Ovary (tissue), 10 donors: ENCODE measurements at places on chromosomes 2 and 18.

DNA sequence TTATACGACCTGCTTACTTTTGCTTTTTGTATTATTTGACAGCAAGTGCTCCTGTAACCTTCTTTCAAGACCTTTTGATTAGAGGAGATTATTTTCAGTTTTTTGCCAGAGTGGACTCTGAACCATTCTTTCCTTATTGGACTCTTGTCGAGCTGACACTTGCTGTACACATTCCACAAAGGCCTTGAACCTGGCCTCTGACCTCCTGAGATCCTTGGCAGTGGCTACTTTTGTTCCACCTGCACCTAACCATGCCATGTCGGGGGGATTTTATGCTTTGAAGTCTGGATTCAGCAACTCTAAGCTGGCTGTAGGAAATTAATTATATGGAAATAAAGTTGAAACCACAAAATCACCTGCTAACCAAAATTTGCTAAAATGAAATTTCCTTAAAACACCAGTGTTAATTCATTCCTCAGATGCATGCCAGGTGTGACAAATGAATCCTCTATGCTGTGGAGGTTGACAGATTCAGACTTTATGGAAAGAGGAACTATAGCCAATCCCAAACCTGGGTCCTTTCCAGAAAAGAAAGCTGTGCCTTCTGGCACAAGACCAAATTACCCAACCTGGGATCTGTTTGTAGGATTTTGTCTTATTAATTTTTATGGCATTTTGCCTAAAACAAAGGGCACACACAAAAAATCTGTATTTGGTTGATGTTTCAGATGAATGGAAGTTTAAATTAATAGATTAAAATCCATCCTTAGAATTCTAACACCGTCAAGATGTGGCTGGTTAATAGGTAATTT, 110.4 kb downstream of the CDC42EP3 start:
- DNase-seq = no peak

- DNase-seq = no peak
These were observed 59.2 kb upstream of the POMC start for GRCh38 chr2:25227576-25227975.

- DNase-seq = no peak
These were observed 1.7 kb upstream of the GCG start for GRCh38 chr2:162153608-162154224.

GRCh38 chr2:42906111-42906556, 113.8 kb upstream of the HAAO start:
- no peak for DNase-seq

GRCh38 chr2:217301142-217301925, 441.5 kb upstream of the TNP1 start:
- DNase-seq = no peak

- DNase-seq = no peak
These were observed 259.0 kb downstream of the CALCRL start for GRCh38 chr2:187188783-187189631.
